G401 (cell line): ENCODE measurements at places on chromosomes 5 and 9. TPM values are rescaled to one million over a fixed set of nuclear protein-coding genes. Genes with fewer than 3 reads are reported as not detected.

DNA sequence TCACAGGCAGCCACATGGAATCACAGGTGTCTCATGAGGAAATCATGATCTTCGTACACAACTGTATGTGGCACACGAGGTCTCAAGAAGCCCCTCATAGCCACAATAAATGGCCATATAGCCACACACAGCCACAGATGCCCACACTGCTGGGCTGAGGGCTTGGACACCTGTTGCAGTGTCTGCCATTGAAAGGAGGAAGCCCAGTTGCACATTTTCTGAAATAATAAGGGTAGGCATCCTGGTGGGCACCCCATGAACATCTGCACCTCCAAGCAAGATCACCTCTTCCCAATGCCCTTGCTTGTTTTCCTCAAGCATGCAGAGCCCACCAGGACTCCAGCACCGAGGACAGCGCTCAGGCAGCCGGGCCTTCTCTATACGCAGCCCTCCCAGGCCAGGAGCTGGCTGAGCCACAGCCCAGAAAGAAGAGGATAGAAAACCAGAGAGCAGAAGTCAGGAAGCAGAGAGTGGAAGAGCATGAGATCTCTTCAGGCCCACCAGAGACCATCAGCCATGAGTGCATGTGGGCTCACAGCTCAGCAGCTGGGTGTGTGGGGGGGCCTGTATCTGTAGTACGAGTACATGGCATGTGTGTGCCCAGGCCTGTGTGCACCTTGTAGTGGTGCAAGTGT is 1.0 kb upstream of the ACSL6 start:
- no peak for DNase-seq

The C9orf153 gene
- 0.07 TPM in 1 of 2 replicates, not detected in the other for total RNA-seq

GRCh38 chr9:1094749-1095148 is 44.6 kb downstream of the DMRT2 start:
- no peak for DNase-seq

The BTNL8 gene
- total RNA-seq, result not detected in 2 replicates

The DDX4 gene
- total RNA-seq, result not detected in 2 replicates

DNA sequence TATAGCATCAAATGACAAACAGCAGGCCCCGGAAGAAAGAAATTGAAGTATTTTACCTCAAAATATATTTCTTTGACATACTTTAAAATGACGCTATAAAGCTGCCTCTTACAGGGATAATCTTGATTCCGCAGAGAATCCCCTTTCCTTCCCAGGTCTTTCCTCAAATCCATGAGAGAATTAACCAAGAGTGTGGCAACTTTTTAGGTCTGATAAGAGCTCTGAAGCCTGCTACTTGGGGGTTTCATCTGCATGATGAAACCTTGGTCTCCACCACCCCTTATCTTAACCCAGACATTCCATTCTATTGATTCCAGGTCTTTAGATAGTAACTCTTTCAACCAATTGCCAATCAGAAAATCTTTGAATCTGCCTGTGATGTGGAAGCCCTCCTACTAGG is 173.8 kb downstream of the CEMIP2 start:
- DNase-seq, result no peak

The MXD3 gene
- 26.8 and 38.5 TPM in 2 replicates for total RNA-seq

DNA sequence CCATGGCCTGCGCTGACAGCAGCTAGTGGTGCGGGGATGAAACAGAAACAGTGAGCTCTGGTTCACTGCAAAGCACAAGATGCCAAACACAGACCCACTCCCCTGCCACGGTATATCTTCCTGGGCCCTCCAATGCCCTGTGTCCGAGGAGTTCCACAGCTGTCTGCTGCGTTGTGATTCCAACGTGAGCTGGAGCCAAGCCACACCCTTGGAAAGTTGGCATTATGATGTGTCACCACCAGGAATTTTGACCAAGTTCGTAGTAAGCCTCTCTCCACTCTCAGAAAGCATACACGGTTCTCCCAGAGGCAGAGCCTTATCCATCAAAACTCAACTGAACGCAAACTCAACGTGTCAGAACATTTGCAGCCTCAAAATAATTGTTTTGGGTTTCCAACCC is 55.6 kb downstream of the MACROH2A1 start:
- DNase-seq, result no peak

GRCh38 chr5:98050583-98050982 is 722.9 kb upstream of the RGMB start:
- no peak for DNase-seq

The PDGFRB gene
- total RNA-seq, result 21.0 and 31.1 TPM in 2 replicates

The GMCL2 gene
- 0.03 TPM in 1 of 2 replicates, not detected in the other for total RNA-seq

- DNase-seq, result no peak
Observed at GRCh38 chr9:89426384-89426961, 71.4 kb downstream of the SEMA4D start.

DNA sequence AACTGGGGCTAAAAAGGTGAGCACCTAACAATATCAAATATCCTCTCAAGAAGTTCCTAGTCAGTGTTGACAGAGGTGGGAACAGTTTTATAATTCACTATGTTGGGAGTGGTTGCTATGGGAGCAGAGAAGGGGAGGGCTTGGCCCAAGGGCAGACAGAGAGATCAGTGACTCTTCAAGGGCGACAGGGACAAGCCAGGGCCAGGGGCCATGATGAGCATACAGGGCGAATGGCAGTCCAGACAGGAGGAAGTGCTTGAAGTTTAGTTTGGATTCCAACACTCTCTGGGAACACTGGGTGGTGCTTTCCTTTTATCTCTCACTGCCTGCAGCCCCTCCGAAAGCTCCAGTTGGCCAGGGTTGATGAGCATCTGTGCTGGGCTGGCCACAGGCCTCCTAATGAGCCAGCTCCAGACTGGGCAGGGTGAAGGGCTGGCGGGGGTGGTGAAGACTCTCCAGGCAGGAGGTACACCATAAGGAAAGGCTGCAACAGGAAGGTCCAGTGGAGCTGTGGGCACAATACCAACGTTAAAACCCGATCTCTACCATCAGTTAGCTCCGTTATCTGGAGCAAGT is 111.3 kb downstream of the TMEM174 start:
- DNase-seq, result peak; percentile 39

GRCh38 chr5:169732841-169733240 is 95.8 kb downstream of the DOCK2 start:
- DNase-seq, result no peak

The CFAP90 gene
- 0.25 TPM in 1 of 2 replicates, not detected in the other for total RNA-seq

- DNase-seq, result no peak
Observed at GRCh38 chr9:114276908-114277821, 45.7 kb upstream of the ORM1 start.

- no peak for DNase-seq
Observed at GRCh38 chr5:136420168-136420898, 55.0 kb upstream of the TRPC7 start.

The GPX3 gene
- total RNA-seq, result 8.4 and 15.5 TPM in 2 replicates

The HSD17B4 gene
- 175 and 203 TPM in 2 replicates for total RNA-seq

DNA sequence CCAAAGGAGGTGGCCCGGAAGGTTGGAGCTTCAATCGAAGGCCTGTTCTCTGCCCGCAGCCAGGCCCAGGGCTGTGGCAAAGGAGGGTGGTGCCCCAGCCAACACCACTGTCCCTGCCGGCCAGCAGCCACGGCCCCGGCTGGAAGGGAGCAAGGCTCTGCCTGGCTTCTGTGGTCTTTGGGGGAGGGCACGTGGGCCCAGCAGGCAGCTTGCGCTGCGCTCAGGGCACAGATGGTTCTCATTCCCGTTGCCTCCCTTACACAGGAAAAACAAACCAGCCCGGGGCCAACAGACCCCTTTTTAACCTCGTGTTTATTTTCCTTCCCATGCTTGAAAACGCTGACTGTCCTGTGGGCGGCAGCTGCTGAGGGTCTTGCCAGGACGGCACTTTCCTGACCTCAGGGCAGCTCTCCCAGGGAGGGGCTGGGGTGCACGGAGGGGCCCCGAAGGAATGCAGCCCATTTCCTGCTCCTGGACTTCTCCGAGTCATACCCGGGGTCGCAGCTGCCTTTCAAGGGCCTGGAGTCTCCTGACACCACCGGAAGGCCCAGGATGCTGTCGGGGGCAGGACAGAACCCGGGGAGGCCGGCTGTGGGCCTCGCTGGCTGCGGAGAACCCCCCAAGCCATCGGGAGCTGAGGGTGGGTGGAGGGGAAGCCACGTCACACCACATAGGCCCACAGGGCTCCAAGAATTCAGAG is 1.1 kb upstream of the GPSM1 start:
- DNase-seq, result peak; percentile 81

DNA sequence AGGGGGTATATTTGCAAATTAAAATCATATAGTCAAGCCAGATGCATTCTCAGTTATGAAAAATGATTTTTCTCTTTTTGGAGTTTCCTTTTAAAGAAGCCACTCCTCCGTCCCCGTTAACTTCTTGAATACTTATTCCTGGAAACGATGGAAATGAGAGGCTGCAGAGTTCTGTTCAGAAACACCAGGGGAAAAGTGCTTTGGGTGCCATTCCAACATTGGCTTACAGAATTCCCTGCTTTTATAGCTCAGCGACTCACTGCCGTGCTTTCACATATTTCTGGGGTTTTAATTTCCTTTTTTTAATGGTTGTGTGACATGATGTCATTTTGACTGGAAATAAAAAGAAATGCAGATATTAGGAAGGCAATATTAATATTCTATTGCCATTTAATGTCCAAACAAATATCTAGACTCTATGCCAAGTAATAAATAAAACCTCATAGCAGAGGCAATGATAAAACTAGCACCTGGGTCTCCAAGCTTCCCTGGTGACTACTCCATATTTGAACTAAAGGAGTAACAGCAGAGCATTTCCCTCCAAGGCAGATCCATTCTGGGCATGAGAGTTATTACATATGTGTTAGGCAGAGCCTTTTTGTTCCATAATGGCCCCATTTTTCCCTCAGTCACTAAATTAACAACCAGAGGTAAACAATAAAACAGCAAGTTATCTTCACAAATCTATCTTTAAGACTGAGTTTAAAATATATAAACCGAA is 363.4 kb downstream of the EBF1 start:
- no peak for DNase-seq

DNA sequence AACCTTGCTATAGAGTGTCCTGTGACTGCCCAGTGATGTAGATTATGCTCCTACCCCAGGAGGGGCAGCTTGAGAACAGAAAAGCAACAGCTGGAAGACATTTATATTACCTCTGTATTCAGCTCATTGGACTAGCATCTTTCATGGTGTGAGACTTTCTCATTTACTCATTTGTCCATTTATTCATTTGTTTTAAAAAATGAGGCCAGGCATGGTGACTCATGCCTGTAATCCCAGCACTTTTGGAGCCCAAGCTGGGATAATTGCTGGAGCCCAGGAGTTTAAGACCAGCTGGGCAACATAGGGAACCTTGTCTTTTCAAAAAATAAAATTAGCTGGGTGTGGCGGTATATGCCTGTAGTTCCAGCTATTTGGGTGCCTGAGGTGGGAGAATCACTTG is 130.0 kb upstream of the LHFPL2 start:
- DNase-seq, result no peak

GRCh38 chr5:178306430-178307225 is 74.0 kb upstream of the PHYKPL start:
- DNase-seq, result no peak

DNA sequence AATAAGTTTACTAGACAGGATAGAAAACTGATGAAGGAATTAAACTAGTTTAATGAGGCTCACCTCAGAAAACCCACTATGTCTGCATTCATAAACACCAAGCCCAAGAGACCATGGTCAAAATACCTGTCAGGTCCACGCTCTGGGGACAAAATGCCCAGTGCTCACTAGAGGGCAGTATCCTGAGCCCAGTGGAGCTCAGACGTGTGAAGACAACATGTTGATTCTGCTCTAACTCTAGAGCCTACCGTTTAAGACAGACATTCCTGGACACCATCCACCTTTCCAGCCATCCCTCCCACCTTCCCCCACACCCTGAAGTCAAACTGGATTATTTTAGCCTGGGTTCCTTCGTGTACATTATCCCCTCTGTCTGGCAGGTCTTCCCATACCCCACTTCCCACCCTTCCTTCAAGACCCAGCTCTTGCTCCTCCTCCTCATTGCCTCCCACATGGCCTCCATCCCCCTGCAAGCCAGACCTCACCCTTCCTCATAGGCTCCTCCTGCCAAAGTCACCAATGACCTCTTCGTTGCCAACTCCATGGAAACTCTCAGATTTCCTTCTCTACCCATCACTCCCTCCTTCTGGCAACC is 142.3 kb upstream of the FSTL4 start:
- peak; percentile 13 for DNase-seq

GRCh38 chr5:135329913-135330797 is 68.9 kb downstream of the MACROH2A1 start:
- DNase-seq, result no peak

The SLC6A3 gene
- total RNA-seq, result not detected in 2 replicates

The GHR gene
- total RNA-seq, result not detected in 2 replicates

The FBXO4 gene
- 9.8 and 19.5 TPM in 2 replicates for total RNA-seq

The BTNL9 gene
- 0.98 and 5.3 TPM in 2 replicates for total RNA-seq

DNA sequence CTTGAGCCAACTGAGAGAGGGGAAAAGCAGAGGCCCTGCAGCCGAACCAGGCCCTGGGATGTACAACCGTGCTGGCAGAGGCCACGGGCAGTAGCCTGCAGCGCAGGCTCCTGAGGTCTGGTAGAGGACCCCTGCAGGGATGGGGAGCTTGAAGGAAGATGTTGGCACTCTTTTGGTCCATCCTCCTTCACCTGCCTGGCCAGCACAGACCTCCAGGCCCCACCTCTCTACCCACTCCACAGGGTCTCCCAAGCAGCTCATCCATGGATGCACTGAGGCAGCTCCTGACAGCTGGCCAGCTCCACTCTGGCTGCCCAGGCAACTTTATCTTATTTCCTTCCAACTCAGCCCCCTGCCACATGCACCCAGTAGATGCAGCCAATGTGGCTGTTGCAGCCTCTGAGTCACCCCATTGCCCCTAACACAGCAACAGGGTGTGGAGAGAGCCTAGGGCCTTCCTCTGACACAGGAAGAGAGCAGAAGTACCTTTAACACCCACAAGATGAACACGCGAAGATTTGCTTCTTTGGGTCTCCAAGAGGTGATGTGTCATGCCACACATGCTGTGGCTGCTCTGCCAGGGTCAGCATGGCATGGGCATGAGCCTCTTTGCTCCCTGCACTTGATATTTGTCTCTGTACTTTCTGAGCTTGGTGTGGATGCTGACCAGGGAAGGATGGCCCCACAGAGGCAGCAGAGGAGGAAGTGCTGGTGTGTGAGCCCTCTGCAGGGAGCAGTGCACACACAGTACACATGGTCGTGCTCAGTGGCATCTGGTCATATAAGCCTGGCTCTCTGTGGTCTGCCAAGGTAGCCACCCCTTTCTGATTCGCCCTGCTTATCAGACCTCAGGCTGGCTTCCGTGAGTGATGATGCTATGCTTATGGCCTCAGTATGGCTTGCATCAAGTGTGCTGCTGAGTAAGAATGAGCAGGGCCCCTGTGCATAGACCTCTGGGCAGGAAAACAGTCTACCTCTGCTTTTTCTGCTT is 117.2 kb downstream of the NRG2 start:
- peak; percentile 36 for DNase-seq

The PCDHB4 gene
- 0.06 TPM in 1 of 2 replicates, not detected in the other for total RNA-seq

DNA sequence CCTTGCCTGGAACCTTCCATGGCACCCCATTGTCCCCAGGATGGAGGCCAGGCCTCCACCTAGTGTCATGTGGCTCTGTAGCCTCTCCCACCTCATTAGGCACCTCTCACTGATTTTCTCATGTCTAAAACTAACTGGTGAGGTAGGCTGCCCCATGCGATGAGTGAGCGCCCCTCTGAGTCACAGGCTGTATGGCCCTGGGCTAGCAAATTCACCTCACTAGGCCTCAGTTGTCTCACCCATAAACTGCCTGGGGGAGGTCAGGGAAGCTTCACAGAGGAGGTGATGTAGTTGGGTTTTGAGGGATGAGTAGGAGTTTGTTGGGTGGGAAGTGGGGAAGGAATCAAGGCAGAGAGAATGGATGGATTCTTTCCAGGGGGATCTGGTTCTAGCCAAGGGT is 8.8 kb downstream of the RXRA start:
- DNase-seq, result no peak

The OR13F1 gene
- not detected in 2 replicates for total RNA-seq
